ENCODE measurements at places on chromosomes 3 and 15.

GRCh38 chr15:33278816-33279612 lies 31.8 kb upstream of the RYR3 start:
- no peak for DNase-seq

- no peak for DNase-seq
These were observed 140.7 kb downstream of the TCF12 start for GRCh38 chr15:57059026-57059660.

DNA sequence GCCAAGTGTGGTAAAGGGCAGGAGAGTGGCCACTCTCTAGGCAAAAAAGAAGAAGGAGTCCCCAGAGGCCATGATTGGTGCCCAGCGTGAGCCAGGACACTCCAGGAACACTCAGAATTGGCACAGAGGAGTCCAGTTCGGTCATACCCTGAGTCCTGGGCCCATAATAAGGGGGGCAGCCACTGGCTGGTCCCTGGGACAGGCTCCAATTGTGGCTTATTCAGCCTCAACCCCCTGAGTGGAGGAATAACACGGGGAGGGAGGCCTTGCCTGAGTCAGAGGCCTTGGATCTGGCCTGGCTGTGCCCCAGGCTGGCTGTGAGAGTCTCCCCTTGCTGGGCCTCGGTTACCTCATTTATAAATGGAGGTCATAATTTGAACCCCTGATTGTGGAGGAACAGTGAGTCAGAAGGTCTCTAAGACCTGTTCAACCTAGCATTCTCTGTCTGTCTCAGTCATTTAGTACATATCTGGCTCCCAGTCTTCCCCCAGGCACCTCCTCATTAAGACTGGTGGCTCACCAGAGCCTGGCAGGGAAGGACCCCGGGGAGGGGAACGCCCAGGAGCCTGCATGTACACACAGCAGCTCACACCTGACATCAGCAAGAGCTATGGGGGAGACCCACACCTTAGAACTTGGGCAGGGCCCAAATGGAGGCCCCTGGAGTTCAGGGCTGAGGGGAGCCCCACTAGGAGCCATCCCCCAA lies 95.9 kb upstream of the ATP2B2 start:
- DNase-seq = no peak

DNA sequence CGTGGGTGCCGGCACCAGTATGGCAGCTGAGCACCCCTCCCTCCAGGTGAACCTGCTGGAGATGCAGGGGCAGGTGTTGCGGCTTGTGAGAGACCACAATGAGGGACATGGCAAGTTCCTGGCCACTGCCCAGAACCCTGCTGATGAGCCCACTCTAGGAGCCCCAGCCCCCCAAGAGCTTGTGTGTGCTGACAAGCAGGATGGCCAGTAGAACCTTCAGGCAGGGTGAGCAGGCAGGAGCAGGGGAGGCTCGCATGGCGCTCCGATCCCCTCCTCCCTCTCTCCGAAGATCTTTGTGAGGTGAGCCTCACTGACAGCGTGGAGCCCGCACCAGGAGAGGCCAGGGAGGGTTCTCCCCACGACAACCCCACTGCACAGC lies 29.8 kb downstream of the NGRN start:
- DNase-seq = no peak

GRCh38 chr15:58584789-58585461 lies 153.1 kb downstream of the LIPC start:
- DNase-seq = no peak

GRCh38 chr3:128804017-128804810 lies 75.2 kb upstream of the ACAD9 start:
- no peak for DNase-seq

DNA sequence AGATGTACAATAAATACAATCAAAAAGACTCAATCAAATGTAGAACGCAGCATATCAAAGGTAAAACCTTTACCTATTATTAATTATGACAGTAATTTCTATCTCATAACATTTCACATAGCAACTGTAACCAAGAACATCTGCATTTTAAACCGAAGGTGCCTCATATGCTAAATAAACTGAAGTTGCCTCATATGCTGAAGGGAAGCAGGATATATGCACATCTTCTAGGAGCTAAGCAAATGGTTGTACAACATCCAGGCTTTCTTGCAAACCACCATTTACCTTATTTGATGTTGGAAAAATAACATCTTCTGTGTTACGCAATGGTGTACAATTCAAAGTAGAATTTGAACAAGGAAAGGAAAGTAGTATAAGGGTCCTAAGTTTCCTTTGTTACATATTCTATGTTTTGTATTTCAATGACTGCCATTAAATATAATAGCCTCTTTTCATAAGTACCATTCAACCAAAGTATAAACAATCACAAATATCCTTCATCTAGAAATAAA lies 145.9 kb downstream of the SATB1 start:
- DNase-seq = no peak

DNA sequence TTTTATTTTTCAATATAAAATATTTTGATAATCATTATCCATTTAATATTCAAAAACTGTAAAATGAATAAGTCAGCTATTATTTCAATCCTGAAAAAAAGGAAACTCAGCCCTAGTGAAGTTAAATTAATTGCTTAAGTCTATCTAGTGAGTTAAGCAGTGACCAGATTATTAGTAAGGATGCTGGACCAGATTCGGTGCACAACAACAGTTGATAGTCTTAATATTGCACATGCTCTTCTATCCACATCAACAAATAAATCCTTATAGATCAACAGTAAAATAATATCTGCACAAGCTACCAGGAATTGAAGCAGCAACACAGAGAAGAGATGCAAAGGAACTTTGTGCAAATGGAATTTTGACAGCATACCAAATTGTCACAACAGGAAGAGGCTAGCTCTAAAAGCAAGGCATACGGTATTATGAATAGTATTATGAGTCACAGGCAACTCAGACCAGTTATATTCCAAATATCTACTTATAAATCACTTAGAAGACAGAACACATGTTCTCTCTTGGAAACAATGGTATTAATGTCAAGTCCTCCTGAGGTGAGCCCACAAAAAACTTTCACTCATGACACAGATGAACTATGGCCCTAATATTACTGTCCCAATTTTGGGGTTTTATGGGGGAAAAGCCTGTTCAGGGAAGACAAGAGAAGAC lies 24.9 kb downstream of the VPS13C start:
- no peak for DNase-seq

GRCh38 chr3:148466143-148466542 lies 231.6 kb upstream of the AGTR1 start:
- DNase-seq = no peak

GRCh38 chr3:122356402-122356801 lies 26.6 kb downstream of the MIX23 start:
- no peak for DNase-seq

- no peak for DNase-seq
These were observed 86.4 kb downstream of the WDR76 start for GRCh38 chr15:43913026-43913780.

DNA sequence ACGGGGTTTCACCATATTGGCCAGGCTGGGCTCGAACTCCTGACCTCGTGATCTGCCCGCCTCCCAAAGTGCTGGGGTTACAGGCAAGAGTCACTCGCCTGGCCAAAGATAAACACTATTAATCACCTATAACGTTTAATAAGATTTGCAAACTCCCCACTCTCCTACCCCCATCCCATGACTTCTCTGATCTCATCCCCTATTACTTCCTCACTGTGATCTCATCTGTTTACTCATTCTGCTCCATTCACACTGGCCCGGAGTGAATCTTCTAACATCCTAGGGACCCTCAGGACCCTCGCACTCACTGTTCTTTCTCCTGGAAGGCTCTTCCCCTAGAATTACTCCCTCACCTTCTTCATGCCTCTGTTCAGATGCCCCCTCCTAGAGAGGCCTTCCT lies 78.9 kb downstream of the DGKG start:
- DNase-seq = no peak

DNA sequence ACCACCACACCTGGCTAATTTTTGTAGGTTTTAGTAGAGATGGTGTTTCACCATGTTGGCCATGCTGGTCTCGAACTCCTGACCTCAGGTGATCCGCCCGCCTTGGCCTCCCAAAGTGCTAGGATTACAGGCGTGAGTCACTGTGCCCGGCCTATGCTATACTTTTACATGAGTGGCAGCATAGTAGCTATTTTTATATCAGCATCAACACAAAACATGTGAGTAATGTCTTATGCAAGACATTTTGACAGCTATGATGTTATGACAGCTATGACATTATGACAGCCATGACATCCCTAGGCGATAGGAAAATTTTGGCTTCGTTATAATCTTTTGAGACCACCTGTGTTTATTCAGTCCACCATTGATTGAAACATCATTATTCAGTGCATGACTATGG lies 4.1 kb upstream of the NAALADL2 start:
- DNase-seq = no peak

- no peak for DNase-seq
These were observed 378.4 kb upstream of the AGTR1 start for GRCh38 chr3:148319161-148319915.

DNA sequence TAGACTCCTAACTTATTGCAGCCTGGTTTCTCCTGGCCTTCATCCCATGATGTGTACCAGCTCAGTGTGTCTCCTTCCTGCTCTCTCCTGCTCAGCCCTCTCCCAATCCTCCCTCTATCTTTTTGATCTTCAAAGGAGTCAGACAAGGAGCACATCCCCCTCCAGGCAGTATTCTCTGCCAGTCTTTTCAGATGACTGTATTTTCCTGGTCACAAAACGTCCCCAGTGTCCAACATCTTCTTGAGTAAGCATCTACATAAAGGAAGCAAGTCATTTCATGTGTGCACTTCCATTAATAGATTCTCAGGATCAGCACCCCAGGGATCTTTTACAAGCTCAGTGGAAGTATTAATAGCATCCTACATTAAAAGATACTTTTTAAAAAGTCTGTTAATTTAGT lies 148.9 kb upstream of the THBS1 start:
- DNase-seq = no peak

- no peak for DNase-seq
These were observed 262.8 kb downstream of the RORA start for GRCh38 chr15:60966316-60966715.

DNA sequence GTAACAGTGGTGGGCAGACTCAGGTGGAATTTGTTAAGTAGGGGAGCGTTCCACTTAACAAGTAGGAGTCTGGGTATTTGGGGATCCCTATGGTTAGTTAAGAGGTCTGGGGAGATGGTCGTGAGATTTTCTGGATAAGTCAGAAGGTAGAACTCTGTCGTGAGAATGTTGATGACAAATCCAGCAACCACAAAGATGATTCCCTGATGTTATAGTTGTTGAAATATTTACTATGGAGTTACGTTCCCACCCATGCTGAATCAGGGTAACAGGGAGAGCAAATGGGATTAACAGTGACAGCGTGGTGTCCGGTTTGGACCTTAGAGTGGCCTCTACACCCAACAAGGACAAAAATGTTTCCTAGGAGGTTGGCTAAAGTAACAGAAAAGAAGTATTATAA lies 110.8 kb downstream of the MFSD1 start:
- no peak for DNase-seq

GRCh38 chr3:147793841-147794240 lies 384.7 kb downstream of the ZIC1 start:
- DNase-seq = no peak

DNA sequence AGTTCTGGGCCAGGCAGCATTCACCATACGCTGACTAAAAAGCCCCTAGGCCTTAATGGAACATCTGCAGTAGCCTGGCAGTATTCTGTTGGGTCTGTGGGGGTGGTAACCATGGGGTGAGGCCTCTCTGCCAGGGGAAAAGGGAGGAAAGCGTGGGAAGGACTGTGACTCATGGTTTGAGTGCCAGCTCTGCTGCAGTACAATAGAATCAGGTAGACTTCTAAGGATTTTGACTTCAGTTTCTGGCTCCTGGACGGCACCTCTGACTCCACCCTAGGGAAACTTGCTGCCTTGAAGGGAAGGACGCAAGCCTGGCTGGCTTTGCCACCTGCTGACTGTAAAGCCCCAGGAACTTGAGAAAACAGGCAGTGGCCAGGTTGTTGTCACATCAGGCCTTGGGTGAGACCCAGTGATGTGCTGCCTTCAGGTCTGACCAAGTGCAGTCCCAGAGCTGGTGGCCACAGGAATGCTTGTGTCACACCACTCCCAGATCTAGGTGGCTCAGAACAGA lies 148.6 kb downstream of the SUCNR1 start:
- DNase-seq = no peak

DNA sequence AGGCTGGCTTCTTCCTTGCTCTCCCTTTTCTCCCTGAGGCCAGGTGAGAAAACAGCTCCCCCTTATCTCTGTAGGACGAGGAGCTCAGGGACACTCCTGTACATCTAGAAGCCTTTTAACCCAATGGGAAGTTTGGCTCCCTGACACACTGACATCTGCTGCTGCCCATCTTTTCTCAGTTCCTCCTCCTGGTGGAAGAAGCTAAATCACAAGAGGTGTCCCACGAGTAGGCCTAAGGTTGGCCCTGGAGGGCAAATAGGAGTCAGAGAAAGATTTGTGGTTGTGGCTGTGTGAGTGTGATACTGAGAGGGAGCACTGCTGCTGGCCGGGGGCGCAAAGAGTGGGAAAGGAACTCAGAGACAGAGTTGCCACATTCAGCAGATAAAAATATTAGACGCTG lies 49.5 kb downstream of the ARHGAP31 start:
- no peak for DNase-seq

DNA sequence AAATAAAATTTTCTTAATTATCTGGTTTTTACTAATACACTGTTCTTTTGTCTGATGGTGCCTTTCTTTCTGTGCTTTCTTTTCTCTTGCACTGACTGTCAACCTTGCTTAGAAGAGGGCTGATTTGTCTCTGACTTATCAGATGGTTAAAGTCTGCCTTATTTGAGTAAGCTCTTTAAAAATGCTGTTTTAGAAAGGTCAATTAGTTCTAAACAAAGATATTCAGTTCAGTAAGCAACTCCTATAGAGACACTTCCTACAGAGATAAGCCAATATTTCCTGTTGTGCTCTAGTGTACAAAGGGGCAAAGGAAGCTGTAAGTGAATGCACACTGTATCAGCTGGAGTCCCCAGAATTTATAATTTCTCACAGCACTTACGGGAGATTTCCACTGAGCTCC lies 153.4 kb upstream of the TSPAN3 start:
- DNase-seq = no peak
